ENCODE measurements at places on chromosomes 11 and 22.

DNA sequence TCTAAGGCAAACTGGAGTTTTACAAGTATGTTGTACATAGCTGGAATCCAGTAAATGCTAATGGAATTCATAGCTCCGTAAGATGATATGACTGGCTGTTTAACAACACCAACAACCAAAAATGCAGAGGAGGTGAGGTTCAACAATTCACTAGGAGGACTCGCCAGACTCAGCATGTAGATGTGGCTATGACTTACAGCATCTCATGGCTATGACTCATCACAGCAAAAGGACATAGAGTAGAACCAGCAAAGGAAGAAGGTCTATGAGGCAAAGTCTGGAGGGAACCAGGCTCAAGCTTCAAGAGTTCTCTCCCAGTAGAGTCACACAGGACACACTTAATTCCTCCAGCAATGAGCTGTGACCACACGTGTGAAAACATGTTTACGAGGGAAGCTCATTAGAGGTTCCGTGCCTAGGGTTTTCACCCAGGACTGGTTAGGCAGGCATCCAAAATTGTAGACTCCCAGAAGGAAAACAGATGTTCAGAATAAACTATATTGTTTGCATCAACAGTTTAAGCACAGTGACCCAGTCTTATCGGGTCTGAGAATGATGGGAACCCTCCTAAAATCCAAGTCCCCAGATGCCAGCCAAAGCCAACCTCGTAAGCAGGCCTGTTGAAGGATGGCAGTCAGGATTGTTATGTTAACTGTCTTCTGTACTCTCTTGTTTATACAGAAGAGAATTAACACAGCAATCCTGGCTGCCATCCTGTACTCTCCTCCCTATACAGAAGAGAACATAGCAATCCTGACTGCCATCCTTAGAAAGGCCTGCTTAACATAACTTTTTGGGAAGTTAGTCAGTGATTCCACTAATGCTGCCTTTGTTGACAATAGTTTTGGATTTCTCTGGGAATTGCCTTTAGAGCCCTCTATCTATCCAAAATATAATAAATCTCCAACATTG lies 116.6 kb downstream of the LARGE1 start:
- DNase-seq, result no peak

- no peak for DNase-seq
Observed at GRCh38 chr11:3147257-3147619, 17.9 kb downstream of the OSBPL5 start.

DNA sequence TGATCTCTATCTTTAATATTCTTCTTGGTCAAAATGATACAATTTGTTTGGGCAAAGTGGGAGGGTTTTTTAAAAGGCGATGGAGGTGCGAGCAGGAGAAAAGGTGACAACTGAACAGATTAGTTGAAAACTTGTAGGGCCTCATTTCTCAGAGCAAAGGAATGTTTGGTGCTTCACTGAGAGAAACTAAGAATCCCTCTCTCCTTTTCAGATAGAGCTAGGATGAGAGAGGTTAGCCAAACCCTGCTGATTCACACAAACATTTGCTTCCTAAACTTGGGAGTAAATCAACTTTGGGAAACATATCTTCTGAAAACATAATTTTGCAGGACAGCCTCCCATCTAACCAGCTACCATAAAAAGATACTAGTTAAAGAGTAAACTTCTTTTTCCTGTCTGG lies 57.0 kb downstream of the PHF21A start:
- no peak for DNase-seq

GRCh38 chr22:40499209-40499623 lies 128.8 kb downstream of the SGSM3 start:
- peak; percentile 83 for DNase-seq

DNA sequence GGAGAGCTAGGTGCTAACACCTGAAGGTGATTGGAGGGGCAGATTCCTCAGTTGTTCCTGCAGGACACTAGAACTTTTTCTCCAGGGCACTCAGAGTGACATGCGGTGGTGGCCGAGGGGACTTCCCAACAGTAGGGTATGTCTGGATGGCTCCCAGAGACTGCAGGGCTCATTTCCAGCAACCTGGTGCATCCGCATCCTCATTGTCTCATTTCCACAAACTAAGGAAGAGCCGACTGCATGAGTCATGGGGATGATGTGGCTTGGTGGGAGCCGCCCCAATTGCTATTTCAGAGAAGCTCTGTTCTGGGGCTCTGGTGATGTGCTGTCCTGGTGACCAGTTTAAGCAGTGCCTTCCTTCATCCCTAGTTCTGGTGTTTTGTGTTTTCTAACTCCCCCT lies 2.8 kb upstream of the ROBO4 start:
- peak; percentile 98 for DNase-seq

GRCh38 chr22:30910358-30910757 lies 58.2 kb downstream of the MORC2 start:
- DNase-seq, result no peak

Data from kidney capillary endothelial cell (primary cell).